ENCODE measurements at places on chromosomes 5 and 9.

- no peak for DNase-seq
These were observed 13.3 kb downstream of the RBM18 start for GRCh38 chr9:122251351-122251750.

GRCh38 chr5:65721050-65721719, 724 bp downstream of the SGTB start:
- no peak for DNase-seq

GRCh38 chr9:109442716-109443115, 55.4 kb downstream of the PTPN3 start:
- no peak for DNase-seq

- no peak for DNase-seq
These were observed 24.1 kb upstream of the GNPDA1 start for GRCh38 chr5:142036918-142037317.

DNA sequence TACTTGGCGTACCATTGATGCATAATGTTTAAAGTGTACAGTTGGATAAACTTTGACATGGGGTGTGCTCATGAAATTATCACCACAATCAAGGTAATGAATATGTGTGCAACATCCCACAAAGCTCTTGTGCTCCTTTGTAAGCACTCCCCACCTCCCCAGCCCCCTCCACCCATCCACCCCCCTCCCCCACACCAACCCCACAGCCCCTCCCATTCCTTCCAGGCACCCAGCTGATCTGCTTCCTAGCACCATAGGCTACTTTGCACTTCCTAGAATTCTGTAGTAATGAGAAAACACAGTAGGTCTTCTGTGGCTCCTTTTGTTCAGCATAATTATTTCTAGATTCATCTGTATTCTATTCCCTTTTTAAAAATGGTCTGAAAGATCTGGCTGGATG, 24.5 kb downstream of the FGD3 start:
- no peak for DNase-seq

DNA sequence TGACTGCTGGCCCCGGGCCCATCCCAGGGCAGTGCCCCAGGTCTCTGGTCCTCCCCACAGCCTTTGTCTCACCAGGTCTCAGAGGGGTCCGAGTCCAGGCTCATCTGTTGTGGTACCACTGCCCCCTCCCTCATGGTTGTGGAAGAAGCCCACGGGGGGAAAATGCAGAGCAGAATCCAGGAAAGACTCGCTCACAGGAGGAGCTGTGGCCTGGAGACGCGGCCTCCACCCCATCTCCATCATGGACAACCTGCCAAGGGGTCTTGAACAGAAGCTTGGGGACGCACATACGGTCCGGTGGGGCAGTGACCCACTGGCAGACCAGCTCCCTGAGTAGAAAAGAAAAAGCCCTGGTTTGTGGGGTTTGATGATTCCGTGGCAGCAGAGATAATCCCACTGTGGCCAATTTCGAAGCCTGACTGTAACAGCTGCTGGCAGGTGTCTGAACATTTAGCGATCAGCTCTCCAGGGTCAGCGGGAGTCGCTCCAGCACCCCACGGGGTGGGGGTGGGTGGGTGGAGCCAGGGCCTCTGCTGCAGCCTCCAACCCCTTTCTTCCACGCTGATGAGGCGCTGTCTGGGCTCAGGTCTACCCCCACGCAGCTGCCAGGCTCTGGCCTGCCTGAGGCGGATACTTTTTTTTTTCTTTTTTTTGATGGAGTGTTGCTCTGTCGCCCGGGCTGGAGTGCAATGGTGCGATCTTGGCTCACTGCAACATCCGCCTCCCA, 1.9 kb upstream of the GRIN1 start:
- DNase-seq, result no peak

DNA sequence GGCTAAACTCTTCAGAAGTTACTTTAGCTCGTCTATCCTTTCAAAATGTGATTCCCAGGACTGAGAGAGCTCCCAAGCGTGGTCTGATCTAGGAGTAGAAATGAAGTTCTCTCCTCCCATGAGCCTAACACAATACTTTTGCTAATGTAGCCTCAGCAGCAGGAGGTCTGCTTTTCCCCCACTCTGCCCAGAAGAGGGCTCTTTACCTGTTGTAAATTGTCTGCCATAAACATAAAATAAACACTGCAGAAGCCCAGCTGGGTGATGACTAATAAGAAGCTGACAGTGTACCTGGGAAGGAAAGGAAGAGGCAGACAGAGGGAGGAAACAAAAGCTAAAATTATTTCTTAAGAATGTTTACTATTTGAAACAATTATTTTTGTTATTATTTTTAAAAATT, 15.4 kb downstream of the SLC36A3 start:
- no peak for DNase-seq

- DNase-seq, result no peak
These were observed 10.6 kb downstream of the PCDH1 start for GRCh38 chr5:141867651-141868050.

GRCh38 chr5:156327296-156327695, 332 bp downstream of the SGCD start:
- no peak for DNase-seq

- DNase-seq, result no peak
These were observed 1.3 kb upstream of the SH3PXD2B start for GRCh38 chr5:172455511-172456061.

- no peak for DNase-seq
These were observed 287.0 kb downstream of the GAS1 start for GRCh38 chr9:86660146-86660943.

DNA sequence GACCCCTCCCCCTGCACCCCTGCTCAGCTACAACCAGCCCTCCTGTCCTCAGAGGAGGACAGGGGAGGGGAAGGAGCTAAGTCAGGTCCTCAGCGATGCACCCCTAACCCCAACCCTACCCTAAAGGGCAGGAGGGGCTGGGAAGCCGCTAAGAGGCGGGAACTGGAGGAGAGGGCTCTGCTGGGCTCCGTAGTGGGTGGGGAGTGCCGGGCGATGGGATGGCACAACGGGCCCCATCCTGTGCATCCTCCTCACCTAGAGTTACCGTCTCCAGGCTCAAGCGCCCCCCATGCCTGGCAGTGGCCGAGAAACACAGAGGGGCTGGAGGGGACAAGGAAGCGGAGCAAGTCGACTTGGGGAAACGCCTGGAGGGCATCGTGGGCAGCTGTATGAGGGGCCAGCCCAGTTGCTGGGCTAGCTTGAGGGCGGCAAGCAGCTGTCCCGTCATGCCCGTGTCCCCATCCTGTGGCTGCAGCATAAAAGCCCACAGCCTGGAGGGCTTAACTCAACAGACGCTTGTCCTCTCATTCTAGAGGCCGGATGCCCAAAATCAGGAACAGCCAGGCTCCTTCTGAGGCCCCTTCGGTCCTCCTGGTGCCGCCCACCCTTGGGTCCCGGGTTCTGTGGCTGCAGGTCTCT, 23.0 kb upstream of the UBAC1 start:
- no peak for DNase-seq

- DNase-seq, result no peak
These were observed 247.5 kb upstream of the TUT7 start for GRCh38 chr9:86601697-86602096.

DNA sequence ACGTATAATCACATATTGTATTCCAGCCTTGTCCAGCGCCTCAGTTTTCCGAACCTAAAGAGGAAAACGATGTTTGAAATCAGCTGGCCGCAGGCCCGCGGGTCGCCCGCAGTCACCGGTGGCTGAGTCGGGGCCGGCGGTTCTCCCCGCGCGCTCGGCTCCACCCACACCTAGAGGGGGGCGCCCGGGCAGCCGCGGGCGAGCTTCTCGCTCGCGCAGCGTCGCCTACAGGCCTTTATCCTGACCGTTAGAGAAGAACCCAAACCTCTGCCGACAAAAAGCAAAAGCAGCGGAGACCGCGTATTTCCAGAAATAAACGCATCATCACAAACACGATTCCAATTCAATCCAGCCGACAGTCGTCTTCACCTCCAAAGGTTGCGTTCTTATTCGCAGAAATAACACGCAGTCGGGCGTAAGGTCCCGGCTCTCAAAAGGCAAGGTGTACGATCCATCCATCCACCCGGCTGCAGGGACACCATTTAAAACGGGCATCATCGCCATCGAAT, 725 bp upstream of the NIPBL start:
- peak; percentile 53 for DNase-seq

DNA sequence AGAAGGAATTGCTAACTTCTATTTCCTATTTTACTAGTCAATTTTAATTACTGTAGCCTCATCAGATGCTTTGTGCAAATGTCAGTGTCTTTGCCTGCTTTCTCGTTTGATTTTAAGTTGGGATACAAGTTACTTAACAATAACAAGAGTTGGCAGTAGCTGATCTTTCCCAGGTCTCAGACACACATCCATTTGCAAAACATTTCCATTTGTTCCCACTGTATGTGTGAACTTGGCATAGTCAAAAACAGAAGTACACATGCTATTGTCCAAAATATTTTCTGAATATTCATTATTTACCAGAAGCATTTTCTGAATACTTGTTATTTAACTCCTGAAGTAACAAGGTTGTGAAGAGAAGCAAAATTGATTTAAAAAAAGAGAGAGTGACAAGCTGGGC, 35.0 kb upstream of the NAA35 start:
- no peak for DNase-seq
